Activated CD4-positive, alpha-beta T cell treated with anti-CD3 and anti-CD28 coated beads, Interleukin-2, Interleukin-6, amounts not matched to agents 100 ng/mL and 50 ng/mL, durations not matched to agents 16 hours and 8 hours (primary cell): ENCODE measurements at places on chromosomes 7 and 10.

- DNase-seq, result no peak
These were observed 144.5 kb downstream of the ADCY1 start for GRCh38 chr7:45718464-45719330.

DNA sequence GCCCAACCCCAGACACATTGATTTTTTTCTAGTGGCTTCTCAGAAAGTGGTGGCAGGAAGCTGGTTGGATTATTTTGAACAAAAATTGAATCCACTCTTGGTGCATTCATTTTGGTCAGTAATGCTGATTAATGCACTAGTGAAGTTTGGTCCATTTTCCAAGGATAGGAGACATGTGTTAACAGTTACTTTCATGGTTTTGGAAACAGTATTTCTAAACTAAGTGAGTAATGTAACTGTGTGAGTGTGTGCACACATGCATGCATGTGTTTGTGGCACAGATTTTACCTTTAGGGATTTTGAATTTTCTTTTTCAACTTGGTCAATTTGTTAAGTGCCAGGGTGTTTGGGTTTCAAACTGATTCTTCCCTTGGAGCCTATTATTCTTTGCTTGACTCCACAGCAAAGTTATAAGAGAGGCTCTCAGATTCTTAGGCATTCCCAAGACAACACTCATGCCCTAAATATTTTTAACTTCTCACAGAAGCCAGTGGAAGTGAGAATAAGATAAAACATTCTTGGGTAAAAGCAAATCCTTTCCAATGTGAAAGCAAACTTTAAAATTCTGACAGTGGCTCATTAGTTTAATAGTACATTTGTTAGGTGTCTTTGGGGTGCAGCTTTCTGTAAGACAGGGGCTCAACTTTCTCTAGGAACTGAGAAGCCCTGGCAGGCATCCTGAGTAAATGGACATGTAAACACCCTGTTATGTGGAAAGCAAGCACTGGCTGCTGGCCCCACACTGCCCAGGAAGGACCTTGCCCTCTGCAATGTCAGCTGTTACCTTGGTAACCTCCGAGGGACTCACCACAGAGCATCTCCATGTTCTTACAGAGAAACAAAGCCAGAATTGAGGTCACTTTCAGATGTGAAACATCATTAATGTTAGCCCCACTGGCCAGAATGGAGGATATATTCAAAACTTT, 68.4 kb downstream of the ASAH2B start:
- no peak for DNase-seq

DNA sequence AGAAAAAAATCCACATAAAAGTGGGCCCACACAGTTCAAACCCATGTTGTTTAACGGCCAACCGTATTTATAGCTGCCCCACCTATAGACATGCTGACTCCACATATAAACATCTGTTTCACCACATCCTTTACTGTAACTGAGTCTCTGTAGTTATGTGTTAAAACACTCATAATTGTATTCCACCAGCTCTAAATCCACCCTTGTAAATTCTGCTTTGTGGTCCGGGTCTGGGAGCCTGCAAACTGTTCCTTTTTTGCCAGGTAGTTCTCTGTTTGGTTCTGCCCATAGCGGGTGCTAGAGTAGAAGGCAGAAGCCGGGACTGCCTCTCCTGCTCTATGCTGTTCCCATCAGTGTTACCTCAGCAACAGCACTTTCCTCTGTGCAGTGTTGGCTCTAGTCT, 20.2 kb upstream of the FHIP2A start:
- DNase-seq, result peak; percentile 66

GRCh38 chr10:453647-454046, 235.8 kb downstream of the DIP2C start:
- no peak for DNase-seq

GRCh38 chr10:80477813-80478212, 23.7 kb downstream of the TSPAN14 start:
- no peak for DNase-seq

GRCh38 chr7:149624006-149624405, 126.4 kb upstream of the ZNF746 start:
- DNase-seq, result peak; percentile 52

GRCh38 chr10:118995739-118996138, 33.8 kb upstream of the NANOS1 start:
- no peak for DNase-seq

DNA sequence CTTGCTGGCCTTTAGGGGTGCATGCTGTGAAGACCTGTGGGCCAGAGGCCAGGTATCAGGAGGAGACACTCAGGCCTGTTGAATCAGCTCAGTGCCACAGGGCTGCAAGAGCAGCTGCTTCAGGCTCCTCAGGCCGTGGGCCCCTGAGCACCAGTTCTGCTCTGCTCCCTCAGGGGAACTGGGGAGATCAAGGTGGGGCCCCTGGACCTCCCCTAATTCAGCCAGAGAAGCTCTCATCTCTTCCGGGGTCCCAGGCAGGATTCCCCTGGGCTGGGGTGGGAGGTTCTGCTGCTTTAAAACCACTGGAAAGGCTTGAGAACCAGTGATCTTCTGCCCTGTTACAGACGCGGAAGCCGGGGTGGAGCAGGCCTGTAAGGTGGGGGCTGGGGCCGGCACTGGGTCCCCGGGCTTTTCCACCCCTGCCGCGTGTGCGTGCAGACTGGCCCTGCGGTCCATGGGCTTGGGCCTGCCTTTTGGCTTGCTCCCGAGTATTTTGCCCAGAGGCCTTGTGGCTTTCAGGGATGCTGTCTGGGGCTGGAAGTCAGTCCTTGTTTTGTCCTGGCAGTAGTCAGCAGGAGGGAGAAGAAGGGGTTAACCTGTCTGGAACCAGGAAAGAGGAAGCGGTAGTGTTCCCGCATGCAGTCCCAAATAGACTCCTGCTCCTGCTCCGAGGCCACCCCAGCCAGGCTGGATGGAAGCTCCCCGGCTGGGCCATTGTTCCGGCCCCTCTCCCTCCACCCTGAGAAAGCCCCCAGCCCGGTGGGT, 74.3 kb downstream of the LHPP start:
- DNase-seq, result no peak

- no peak for DNase-seq
These were observed 18.6 kb upstream of the MTPN start for GRCh38 chr7:135995748-135996147.

- no peak for DNase-seq
These were observed 41.3 kb upstream of the CALN1 start for GRCh38 chr7:72453471-72453870.

GRCh38 chr10:24790599-24790998, 66.9 kb upstream of the ARHGAP21 start:
- DNase-seq, result no peak

- DNase-seq, result no peak
These were observed 6.4 kb downstream of the ANXA7 start for GRCh38 chr10:73407495-73407894.

- DNase-seq, result peak; percentile 77
These were observed 108.8 kb upstream of the MPP7 start for GRCh38 chr10:28411648-28412047.

- no peak for DNase-seq
These were observed 78.1 kb downstream of the MYOF start for GRCh38 chr10:93404048-93404354.

DNA sequence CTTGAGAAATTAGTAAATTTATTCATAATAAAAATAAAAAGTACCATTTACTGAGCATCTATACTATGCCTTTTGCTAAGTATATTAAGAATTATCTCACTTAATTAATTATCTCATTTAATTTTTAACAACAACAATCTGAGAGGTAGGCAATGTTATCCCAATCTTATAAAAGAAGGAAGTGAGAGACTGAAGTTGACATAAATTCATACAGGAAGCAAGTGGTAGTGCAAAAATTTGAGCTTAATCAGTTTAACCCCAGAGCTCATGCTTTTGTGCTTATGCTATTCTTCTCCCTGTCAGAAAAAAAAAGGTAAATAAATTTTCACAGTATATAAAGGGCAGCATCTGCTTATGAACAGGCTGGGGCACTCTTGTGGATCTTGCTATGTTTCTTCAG, 2.7 kb upstream of the LIPF start:
- no peak for DNase-seq

GRCh38 chr7:50650057-50650664, 85.0 kb upstream of the DDC start:
- DNase-seq, result no peak

GRCh38 chr10:90180886-90181691, 479.7 kb downstream of the KIF20B start:
- no peak for DNase-seq
